HepG2 (cell line): ENCODE measurements at places on chromosomes 5 and 9. TPM values are rescaled to one million over a fixed set of nuclear protein-coding genes. Genes with fewer than 3 reads are reported as not detected.

GRCh38 chr5:40206030-40206429, 473.7 kb upstream of the PTGER4 start:
- DNase-seq: no peak
- no peak overlapping the region for H3K4me3 ChIP-seq
- H3K36me3 ChIP-seq: no peaks in the 10 kb centered on the region
- no peaks in the 10 kb centered on the region for H3K27me3 ChIP-seq
- H3K27ac ChIP-seq: no peak overlapping the region

GRCh38 chr9:8751406-8751930, 951.9 kb upstream of the DMAC1 start:
- H3K36me3 ChIP-seq: no peaks in the 10 kb centered on the region
- H3K4me3 ChIP-seq: no peak overlapping the region
- no peaks in the 10 kb centered on the region for H3K27me3 ChIP-seq
- H3K4me1 ChIP-seq: no peaks in the 10 kb centered on the region

- no peak overlapping the region for H3K4me3 ChIP-seq
- H3K27me3 ChIP-seq: no peaks in the 10 kb centered on the region
- H3K36me3 ChIP-seq: no peaks in the 10 kb centered on the region
- no peak for DNase-seq
- no peak overlapping the region for H3K27ac ChIP-seq
Measured at GRCh38 chr5:43855452-43855851, 252.5 kb downstream of the NNT start.

- no peak overlapping the region for H3K27ac ChIP-seq
- H3K36me3 ChIP-seq: no peaks in the 10 kb centered on the region
- H3K27me3 ChIP-seq: peaks cover 10% of the 10 kb centered on the region; the same call in 1 of the 2 replicates
- peak overlapping the region; percentile 69 for H3K4me3 ChIP-seq
Measured at GRCh38 chr9:4299005-4299795, 668 bp downstream of the GLIS3 start.

DNA sequence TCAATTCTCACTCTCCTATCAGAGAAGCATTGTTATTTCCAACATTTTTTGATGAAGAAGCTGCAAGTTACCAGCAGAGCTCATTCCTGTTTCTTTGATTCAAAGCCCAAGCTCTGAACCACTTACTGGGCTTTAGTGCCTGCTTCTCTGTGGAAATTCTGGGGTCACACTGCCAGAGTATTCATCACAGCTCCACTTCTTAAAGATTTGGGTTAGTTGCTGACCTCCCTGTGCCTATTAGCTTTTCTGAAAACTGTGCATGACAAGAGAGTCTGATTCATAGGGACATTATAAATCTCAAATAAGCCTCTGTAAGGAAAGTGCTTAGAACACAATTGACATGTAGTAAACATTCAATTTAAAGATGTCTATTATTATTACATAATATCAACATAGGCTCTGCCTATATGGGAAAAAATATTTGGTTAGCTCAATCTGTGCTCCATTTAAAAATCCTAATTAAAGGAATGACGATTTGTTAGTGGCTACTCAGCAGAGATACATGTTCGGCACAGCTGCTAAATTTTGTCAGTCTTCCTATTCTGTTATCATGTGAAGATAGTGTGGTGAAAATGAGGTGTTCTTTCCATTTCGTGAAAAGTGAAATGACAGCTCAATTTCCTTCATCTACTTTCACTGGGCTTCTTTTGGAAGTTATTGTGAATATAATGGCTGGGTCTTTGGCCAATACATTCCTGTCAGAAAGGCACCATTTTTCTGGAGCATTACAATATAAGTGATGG, 293.0 kb downstream of the KCTD16 start:
- no peaks in the 10 kb centered on the region for H3K27me3 ChIP-seq

DNA sequence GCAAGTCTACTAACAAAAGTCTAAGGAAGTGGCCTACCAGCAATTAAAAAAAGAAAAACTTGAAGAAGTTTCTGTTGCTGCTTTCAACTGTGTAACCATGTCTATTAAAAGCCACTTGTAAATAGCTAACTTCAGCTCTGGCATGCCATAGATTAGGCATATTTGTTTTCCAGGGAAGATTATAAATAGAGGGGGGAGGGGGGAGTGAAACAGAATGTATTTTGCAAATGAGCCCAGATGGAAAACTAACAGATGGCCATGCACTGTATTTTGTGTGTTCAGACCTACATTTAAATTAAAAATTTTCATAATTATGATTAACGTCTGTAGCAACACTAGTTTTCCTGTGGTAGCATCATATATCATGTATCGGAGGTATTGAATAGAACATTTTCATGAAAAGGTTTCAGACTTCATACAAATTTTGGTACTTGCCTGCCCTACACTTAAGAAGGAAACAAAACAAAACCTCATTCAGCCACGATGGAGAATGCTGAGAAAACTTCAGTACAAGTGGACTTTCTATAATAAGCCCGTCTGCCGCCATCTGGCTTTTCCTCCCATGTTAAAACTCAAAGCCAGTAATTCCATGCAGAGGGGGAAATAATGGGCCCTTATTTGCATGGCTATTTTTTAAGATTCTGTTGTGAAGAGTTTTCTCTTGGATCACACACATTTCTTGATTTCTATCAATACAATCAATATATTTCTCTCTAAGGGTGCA, 220.4 kb upstream of the SMARCA2 start:
- H3K27me3 ChIP-seq: no peaks in the 10 kb centered on the region
- H3K4me1 ChIP-seq: no peaks in the 10 kb centered on the region

Gene SPATA31C1
- total RNA-seq: not detected in 2 replicates

GRCh38 chr9:137316012-137316981, 14.2 kb upstream of the NRARP start:
- peaks cover 44% of the 10 kb centered on the region for H3K4me1 ChIP-seq
- no peak overlapping the region for H3K27ac ChIP-seq
- H3K4me3 ChIP-seq: no peak overlapping the region
- no peak for DNase-seq
- H3K27me3 ChIP-seq: peaks cover 70% of the 10 kb centered on the region

- no peaks in the 10 kb centered on the region for H3K4me1 ChIP-seq
- no peak for DNase-seq
- H3K27me3 ChIP-seq: no peaks in the 10 kb centered on the region
- no peaks in the 10 kb centered on the region for H3K36me3 ChIP-seq
Measured at GRCh38 chr9:137009217-137009616, 12.8 kb upstream of the CLIC3 start.

Gene SLC22A4
- total RNA-seq: 0.62 and 0.83 TPM in 2 replicates

Gene C1QTNF3
- 1.8 and 3.3 TPM in 2 replicates for total RNA-seq

- DNase-seq: no peak
- peaks cover 4% of the 10 kb centered on the region; the same call in 1 of the 3 replicates for H3K36me3 ChIP-seq
- H3K4me1 ChIP-seq: peaks cover 33% of the 10 kb centered on the region
Measured at GRCh38 chr5:73692166-73692640, 66.2 kb downstream of the ARHGEF28 start.

GRCh38 chr5:45288746-45289145, 407.4 kb downstream of the HCN1 start:
- H3K4me3 ChIP-seq: no peak overlapping the region
- no peaks in the 10 kb centered on the region for H3K4me1 ChIP-seq
- H3K27ac ChIP-seq: no peak overlapping the region

DNA sequence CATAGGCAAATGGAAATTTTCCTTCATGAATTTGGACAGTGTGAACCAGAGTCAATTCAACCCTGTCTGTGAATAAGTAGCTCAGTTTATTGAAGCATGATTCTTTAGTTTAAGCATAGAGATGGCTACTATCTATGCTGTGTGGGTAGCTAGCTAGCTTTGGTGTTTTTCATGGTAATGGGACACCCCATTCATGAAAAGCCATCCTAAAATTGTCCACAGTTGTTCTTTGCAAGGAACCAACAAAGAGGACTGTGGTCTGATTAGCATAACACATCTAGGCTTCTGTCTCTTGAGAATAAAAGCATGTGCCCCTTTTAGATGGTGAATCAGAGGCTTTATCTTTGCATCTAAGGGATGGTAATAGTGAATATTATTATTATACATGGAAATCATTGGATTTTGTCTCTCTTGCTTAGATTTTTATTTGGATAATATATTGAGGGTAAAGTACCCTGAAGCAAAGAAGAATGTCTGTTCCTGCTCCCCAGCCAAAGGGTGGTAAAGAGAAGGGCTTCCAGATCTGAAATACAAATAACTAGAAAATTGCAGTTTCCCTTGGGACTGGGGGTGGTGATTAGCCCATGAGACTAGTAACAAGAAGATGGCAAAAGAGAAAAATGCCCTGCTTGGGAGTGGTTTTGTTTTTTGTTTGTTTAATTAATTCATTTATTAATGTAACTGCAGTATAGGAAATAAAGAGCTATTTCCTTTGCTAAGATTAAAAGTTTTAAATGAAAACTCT, 624.2 kb upstream of the ZNF608 start:
- H3K27ac ChIP-seq: no peak overlapping the region
- no peaks in the 10 kb centered on the region for H3K36me3 ChIP-seq
- no peaks in the 10 kb centered on the region for H3K4me1 ChIP-seq
- H3K27me3 ChIP-seq: no peaks in the 10 kb centered on the region

DNA sequence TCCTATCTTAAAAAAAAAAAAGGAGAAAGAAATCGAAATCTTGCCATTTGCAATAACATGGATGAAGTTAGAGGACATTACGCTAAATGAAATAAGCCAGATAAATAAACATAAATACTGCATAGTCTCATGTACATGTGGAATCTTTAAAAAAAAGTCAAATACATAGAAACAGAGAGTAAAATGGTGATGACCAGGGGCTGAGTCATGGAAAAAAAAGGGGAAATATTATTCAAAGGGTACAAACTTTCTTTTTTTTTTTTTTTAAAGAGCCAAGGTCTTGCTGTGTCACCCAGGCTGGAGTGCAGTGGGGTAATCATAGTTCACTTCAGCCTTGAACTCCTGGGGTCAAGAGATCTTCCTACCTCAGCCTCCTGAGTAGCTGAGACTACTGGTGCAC, 310.1 kb downstream of the ZNF608 start:
- H3K27ac ChIP-seq: no peak overlapping the region
- no peaks in the 10 kb centered on the region for H3K4me1 ChIP-seq
- no peak for DNase-seq
- no peaks in the 10 kb centered on the region for H3K27me3 ChIP-seq

DNA sequence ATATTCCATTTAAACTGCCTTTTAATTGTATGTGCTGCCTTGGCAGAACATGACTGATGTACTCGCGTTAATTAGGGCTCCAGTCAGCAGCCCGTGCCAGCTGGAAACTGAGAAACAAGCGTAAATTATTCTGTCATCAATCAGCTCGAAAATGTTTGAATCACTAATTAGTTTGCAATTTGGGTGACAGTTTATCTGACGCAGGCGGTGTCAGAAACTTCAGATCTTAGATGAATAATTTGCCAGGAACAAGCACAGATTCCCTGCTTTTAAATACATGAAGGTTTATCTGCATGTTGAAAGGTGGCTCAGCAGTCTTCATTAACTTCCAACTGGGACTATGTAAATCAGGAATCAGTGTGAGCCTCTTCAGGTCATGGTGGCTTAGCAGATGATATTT, 176.0 kb upstream of the TLE4 start:
- no peak overlapping the region for H3K4me3 ChIP-seq
- no peaks in the 10 kb centered on the region for H3K4me1 ChIP-seq
- no peaks in the 10 kb centered on the region for H3K27me3 ChIP-seq
- H3K36me3 ChIP-seq: no peaks in the 10 kb centered on the region
- no peak overlapping the region for H3K27ac ChIP-seq

GRCh38 chr5:107478068-107478641, 192.6 kb downstream of the EFNA5 start:
- H3K4me1 ChIP-seq: no peaks in the 10 kb centered on the region
- H3K27ac ChIP-seq: no peak overlapping the region
- H3K27me3 ChIP-seq: 0 out of 3 replicates have a peak, but pooled peaks cover 2% of the 10 kb centered on the region
- no peak for DNase-seq
- H3K4me3 ChIP-seq: no peak overlapping the region

- H3K4me1 ChIP-seq: peaks cover 48% of the 10 kb centered on the region
- no peak overlapping the region for H3K27ac ChIP-seq
- H3K27me3 ChIP-seq: no peaks in the 10 kb centered on the region
- no peaks in the 10 kb centered on the region for H3K36me3 ChIP-seq
Measured at GRCh38 chr9:74942801-74943200, 9.9 kb downstream of the C9orf40 start.

DNA sequence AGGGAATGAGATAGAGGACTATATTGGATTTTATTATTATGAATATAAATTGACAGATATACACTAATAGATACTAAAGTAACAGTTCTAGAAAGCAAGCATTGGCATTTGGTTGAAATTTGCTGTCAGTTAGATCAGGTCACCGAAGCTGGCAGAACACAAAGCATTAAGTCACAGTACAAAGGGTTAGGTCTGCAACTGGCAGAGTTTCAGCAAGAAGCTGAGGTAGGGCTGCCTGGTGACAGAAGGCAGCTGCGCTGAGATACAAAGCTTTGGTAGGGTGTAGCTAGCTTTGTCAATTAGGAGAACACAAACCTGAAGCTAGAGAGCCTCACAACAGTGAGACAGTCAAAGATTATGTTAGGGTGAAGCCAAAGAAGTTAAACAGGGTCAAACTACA, 6.3 kb upstream of the CSNK1G3 start:
- H3K27ac ChIP-seq: no peak overlapping the region
- no peaks in the 10 kb centered on the region for H3K4me1 ChIP-seq
- no peak for DNase-seq
- no peaks in the 10 kb centered on the region for H3K27me3 ChIP-seq
